Femur (tissue), 1 donor: ENCODE measurements at places on chromosomes 2 and 18.

- DNase-seq: no peak
Measured at GRCh38 chr2:112304298-112304941, 29.0 kb downstream of the ZC3H6 start.

GRCh38 chr2:81247648-81248047 lies 943.1 kb upstream of the LRRTM1 start:
- DNase-seq: no peak

DNA sequence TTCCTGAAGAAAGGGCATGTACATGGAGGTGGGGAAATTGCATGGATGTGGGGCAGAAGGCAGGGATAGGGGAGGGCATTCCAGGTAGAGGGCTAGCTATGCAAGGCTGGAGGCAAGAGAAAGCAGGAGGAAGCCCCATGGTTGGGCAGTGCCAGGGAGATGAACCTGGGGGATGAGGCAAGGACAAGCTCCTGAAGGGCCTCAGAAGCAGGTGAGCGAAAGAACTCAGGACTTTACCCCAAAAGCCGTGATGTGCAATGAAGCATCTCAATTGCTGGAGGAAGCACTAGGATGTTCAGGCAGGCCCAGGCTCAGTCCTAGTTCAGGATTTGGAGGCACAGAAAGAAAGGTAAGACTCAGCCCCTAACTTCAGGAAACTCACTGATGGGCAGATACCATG lies 117.0 kb upstream of the EPAS1 start:
- DNase-seq: no peak

DNA sequence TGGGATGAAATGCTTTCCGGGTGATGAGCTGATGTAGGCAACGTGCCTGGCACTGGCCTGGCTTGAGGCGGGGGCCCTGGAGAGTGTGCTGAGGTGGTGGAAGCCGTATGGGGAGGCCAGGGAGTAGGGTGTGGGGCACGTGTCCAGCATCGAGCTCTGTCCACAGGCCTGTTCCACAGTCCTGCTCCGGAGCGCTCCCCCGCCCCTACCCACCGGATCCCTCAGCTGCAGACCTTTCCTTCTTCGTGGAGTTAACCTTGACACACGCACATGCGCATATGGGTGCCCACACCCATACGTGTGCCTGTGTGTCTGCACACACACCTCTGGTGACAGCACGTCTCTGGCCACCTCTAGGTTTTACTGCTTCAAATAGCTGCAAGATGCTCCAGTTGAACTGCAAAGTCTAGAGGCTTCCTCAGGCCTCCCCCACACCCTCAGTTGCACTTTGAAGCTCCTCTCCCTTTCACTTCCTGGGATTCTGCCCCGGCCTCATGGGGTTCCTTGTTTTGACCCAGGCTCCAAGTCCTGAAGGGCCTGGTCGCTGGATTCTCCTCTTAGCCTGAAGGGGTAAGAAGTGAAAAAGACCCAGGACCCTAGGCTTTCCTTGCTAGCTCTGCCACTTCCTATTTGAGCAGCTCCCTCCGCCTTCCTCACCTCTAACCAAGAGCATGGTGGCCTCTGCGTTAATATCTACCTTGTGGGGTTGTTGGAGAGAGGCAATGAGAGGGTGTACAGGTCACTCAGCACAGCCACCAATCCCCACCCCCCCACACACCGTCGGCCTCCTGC lies 49.5 kb downstream of the INHBB start:
- peak; percentile 10 for DNase-seq

- no peak for DNase-seq
Measured at GRCh38 chr18:49839012-49839411, 25.7 kb upstream of the ACAA2 start.
